Right renal cortex interstitium (tissue), 3 donors: ENCODE measurements at places on chromosomes 5 and 9. TPM values are rescaled to one million over a fixed set of nuclear protein-coding genes. Genes with fewer than 3 reads are reported as not detected.

- no peak for DNase-seq
These were observed 634.3 kb downstream of the ISL1 start for GRCh38 chr5:52017567-52017966.

DNA sequence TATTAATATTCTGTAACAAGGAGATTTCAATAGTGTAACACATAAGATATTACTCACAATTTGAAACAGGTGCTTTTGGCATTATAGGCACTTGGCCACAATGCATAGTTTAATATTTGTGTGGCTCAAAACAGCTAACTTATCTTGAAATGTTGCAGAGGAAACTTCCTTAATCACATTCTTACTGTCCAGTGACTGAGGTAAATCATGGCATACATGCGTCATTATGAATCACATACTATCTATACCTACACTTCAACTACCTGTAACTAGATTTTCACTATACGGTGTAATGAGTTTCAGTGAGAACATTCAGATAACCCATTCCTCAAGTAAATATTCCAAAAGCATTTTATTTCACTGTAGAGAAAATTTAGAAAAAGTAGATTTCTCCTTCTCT lies 218.8 kb downstream of the PDE4D start:
- no peak for DNase-seq

GRCh38 chr9:16449076-16449730 lies 421.3 kb downstream of the BNC2 start:
- no peak for DNase-seq

GRCh38 chr5:121805911-121806310 lies 45.8 kb upstream of the FTMT start:
- DNase-seq: no peak

DNA sequence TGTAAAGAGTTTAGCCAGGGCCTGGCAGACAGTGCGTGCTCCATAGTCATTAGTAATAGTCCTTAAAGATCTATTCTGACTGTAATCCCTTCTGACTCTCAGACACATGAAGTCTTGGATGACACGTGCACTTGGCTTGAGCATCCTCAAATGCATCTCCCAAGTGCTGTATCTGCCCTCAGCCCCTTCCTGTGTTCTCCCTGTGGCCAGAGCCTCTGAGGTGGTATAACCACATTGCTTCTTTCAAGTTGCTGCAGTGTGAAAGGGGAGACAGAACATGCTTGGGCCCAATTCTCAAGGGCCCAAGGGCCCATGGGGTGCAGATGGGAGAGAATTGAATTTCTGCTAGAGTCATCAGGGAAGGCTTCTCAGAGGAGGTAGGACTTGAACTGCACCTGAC lies 30.1 kb upstream of the HAND1 start:
- no peak for DNase-seq

- DNase-seq: no peak
These were observed 2.3 kb downstream of the DENND4C start for GRCh38 chr9:19232823-19233194.

DNA sequence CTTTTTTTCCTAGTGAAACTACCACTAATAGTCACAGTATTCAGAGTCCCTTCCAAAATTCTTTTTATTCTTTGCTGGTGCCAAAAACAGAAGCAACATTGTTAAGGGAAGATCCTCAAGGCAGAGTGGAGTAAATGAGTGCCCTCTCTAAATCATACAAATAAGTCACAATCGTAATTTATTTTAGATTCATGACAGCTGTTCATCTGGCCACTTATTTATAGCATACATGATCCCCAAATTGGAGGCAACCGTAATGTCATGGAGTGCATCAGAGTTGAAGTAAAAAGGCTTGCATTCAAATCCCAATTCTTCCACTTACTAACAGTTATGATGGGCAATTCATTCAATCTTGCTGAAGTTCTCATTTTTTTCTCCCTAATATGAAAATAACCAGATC lies 33.4 kb downstream of the POLK start:
- no peak for DNase-seq

GRCh38 chr5:82987188-82987587 lies 90.0 kb downstream of the TMEM167A start:
- DNase-seq: no peak

DNA sequence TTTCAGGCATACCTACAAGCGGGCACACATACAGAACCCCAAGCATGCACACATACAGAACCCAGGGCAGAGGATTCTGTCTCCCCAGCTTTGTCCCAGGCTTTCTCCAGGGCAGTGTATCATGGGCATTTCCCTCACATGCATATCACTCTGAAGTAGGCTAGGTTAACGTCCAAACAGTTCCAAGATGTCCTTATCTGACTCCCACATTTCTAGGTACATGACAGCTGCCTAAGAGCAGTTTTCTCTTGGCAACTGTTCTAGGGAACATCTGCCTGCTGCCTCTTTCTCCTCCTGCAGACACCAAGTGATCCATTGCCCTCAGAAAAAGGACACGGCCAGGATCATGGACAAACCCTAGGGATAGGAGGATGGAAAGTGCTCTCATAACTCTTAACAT lies 84.9 kb upstream of the NR3C1 start:
- DNase-seq: no peak

DNA sequence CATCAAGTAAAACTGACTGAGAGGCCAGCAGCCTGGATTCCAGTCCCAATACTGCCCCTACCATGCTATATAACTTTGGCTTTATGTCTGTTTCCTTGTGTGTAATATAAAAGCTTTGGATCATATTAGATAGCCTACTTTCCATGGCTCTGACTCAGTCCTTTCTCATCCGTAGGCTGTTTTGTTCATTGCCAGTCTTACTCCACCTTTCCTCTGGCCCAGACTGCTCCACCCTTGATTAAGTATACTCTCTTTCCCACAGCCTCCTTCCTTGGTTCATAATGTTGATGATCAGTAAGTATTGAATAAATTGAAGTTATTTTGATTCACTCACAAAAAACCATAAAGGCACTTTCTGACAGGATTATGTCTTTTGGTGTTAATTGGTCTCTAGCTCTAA lies 1.5 kb upstream of the MRPS30 start:
- DNase-seq: no peak

- no peak for DNase-seq
These were observed 68.2 kb downstream of the MFAP3 start for GRCh38 chr5:154107010-154107409.

GRCh38 chr9:26457151-26457550 lies 435.5 kb downstream of the CAAP1 start:
- DNase-seq: no peak

- no peak for DNase-seq
These were observed 68.5 kb downstream of the MCTP1 start for GRCh38 chr5:95216136-95216955.

GRCh38 chr9:2691212-2691611 lies 26.1 kb upstream of the KCNV2 start:
- no peak for DNase-seq

- DNase-seq: no peak
These were observed 52.7 kb downstream of the WNK2 start for GRCh38 chr9:93236541-93237206.

DNA sequence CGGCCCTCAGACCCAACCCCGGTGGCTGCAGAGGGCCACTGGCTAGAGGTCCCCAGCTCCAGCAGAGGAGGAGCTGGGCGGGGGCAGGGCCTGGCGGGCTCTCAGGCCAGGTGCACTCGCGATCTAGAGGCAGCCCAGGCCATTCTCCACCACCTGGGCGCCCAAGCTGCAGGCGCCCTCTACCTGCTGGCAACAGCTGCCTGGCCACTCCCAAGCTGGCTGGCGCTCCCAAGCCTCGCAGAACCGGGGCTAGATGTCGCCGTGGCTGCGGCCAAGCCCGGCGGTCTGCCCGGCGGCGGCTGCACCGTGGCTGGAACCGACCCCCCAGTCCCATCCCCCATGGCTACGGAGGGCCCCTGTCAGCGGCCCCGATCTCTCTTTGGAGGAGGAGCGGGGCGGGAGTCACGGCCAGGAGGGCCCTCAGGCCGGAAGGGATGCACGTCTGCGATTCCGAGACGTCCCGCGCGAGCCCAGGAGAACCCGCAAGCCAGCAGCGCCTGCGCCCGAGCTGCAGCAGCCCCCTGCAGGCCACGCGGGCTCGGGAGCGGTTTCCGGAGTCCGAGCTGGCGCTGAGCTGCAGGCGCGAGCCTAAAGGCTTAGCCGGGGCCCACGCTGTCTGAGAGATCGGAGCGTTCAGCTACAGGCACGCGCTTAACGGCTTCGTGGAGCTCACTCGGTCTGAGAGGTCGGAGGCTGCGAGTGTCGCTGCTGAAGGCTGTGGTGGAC lies 44.3 kb upstream of the BICD2 start:
- DNase-seq: peak; percentile 73

- DNase-seq: no peak
These were observed 106.2 kb upstream of the LMX1B start for GRCh38 chr9:126507318-126508109.

DNA sequence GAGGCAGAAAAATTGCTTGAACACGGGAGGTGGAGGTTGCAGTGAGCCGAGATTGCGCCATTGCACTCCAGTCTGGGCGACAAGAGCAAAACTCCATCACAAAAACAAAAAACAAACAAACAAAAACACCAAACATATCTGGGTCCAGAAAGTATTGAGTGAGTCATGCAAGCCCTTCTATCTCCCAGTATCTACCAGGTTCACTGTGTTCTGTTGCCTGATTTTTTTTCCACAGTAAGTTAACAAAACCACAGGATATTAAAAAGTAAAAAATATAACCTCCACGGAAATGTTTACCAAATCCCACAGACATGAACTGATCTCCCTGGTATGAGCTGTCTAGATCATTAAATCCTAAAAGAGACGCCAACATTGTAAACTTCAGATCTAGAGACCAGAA lies 94.4 kb downstream of the ANKH start:
- DNase-seq: no peak

DNA sequence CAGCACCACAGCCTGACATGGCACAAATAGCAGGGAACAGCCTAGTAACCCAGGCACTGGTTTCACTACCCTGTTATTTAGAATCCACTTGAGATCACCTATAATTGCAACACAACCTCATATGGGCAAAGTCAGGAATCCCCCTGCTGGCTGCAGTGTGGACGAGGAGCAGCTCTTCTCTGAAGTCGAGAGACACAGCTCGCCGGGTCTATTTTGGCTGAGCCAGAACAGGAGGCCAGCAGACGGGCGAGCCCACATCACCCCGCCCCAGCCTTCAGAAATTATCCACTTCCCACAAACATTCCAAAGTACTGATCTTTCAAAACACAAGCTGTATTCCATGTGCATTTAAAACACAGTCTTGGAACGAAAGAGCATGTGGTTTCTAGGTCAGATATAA lies 179.0 kb downstream of the ROR2 start:
- no peak for DNase-seq

DNA sequence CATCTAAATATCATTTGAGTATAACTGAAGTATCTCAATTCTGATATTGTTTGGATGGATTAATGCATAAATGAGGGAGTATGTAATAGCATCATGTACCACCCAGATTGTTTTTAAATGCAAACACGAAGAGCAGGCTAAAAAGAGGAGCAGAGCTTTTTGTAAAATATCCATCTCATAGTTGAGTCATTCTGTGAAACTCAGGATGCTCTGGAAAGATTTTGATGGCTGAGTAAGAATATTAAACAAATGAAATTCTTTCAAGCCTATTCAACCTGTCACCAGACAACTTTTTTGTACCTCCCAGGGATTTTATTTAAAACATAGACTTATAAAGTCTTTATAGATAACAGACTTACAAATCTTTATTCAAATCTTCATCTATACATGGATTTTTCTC lies 625.9 kb downstream of the TLE4 start:
- DNase-seq: no peak

DNA sequence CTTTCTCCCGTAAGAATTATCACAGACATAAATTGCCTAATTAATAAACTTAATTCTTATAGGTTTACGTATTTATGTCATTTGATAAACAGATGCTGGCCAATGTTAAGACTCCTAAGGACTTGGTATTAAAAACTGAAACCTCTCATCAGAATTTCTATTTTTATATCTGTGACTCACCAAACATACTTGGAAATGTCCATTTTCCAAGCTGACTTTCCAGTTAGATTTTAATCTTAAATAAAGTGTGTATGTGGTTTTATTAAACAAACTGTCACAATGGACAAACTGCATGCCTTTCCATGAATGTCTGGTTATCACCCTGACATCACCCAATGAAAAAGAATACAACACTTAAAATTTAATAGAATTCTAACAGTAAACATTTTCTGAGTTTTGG lies 12.6 kb upstream of the COL23A1 start:
- DNase-seq: no peak

GRCh38 chr9:95126739-95127138 lies 190.8 kb downstream of the FANCC start:
- no peak for DNase-seq

GRCh38 chr9:74006935-74007334 lies 490.2 kb upstream of the RORB start:
- no peak for DNase-seq

DNA sequence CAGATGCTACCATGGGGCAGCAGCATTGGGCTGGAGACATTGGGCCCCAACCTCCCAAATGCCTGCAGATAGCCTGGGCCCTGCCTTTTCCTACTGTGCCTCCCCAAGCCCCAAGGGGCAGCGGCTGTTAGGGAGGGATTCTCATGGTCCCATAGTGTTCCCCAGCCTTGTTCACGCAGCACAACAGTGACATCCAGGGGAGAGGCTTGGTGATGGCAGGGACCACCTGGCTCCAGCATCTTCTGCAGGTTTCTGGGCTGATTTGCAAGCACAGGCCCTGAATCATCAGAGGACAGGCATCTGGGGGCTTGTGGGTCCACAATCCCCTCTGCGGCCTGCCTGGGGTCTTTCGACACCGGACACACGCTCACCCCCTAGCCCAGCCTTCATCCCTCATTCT lies 354.6 kb downstream of the SLIT3 start:
- DNase-seq: no peak

GRCh38 chr5:25094219-25094618 lies 449.4 kb upstream of the CDH10 start:
- DNase-seq: no peak

DNA sequence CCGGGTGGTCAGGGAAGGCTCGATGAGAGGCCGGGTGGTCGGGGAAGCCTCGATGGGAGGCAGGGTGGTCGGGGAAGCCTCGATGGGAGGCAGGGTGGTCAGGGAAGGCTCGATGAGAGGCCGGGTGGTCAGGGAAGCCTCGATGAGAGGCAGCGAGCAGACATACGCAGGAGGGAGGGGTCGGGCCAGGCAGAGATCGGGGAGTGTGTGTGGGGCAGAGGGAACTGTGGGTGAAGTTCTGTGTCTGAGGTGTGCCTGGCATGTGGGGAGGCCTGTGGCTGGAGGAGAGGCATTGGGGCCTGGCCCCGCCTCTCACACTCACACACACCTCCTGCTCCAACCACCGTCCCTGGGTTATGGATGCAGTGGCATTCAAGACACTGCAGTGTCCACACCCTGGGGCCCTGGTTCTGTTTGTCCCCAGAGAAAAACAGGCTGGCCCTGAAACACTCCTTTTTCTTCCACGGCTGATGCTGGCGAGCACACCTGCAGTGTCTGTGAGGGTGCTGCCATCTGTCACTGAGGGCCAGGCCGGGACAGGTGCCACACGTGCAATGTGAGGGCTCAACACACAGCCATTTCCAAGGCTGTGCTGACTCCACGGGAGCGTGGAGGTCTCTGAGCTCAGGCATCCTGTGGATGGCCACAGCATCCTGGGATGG lies 6.5 kb upstream of the PLEKHG4B start:
- no peak for DNase-seq

AGXT2 gene
- 80.5 TPM for polyA plus RNA-seq

HTR1A gene
- not detected for polyA plus RNA-seq

SLC6A18 gene
- polyA plus RNA-seq: 4.7 TPM

CBY3 gene
- 0.33 TPM for polyA plus RNA-seq

LCN10 gene
- 1.2 TPM for polyA plus RNA-seq

OBP2B gene
- polyA plus RNA-seq: not detected

TXNDC8 gene
- polyA plus RNA-seq: not detected
